ENCODE measurements at places on chromosomes 11 and 22. TPM values are rescaled to one million over a fixed set of nuclear protein-coding genes. Genes with fewer than 3 reads are reported as not detected.

DNA sequence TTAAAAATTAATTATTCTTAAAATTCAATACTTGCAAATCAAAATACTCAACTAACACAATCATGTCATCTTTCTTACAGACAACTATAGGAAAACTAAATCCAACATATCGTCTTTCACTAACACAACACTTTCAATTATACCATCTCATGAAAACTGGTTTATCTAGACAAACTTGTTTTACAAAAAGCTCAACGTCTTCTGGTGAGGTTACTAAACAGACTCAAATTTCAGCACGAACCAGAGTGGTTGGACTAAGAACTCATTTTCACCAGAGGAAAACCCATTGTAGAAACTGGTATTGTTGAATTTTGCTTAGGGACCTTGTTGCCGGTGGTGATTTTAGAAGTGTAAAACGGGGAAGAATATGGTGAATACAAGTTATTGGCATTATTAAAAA is 52.2 kb downstream of the NUP98 start:
- DNase-seq = no peak

- DNase-seq = no peak
Measured at GRCh38 chr11:46601129-46601528, 7.3 kb upstream of the AMBRA1 start.

Gene STT3A
- 239 TPM for polyA plus RNA-seq

Gene TMEM45B
- polyA plus RNA-seq = not detected

Gene RFPL1
- not detected for polyA plus RNA-seq

GRCh38 chr22:35394011-35394312 is 6.0 kb upstream of the MCM5 start:
- peak; percentile 78 for DNase-seq

DNA sequence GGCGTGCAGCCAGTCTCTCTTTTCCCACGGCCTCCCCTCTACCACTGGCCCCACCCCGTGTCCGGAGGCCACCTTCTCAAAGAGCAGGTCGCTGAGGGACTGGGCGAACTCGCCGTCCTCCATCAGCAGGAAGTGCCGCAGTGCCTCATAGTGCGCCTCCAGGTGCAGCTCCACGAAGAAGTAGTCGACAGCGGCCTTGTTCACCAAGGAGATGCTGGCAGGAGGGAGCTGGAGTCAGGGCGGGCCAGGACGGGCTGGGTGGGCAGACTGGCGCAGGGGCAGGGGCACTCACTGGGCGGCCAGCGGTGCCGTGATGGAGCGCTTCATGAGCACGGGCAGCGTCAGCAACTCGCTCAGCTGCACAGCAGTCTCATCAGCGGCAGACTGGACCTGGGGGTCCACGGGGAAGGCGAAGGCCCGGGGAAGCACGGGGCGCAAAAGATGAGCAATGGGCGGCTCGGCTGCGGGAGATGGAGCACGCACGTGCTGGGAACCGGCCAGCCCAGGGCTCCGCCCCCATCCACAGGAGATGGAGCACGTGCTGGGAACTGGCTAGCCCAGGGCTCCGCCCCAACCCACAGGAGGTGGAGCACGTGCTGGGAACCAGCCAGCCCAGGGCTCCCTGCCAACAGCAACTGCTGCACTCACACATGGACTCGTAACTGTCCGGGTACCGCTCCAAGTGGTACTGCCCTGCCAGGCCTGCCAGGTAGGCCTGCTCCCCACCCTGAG is 18.4 kb downstream of the SELENOO start:
- DNase-seq = peak; percentile 95

Gene APOBEC3F
- 7.4 TPM for polyA plus RNA-seq

DNA sequence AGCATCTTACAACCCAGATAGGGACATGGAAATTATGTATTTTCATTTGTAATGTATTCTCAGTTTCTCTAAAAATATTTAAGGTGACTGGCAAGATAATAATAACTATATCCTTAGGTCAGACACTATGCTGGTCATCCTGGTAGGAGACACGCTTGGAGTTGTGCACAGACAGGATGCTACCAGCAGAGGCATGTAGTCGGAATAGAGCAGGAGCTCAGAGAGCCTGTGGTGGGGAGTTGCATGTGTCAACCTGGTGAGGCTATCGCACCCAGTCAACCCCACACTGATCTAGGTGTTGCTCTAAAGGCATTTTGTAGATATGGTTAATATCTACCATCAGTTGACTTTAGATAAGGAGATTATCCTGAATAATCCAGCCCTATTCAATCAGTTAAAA is 318.5 kb downstream of the MIAT start:
- no peak for DNase-seq

DNA sequence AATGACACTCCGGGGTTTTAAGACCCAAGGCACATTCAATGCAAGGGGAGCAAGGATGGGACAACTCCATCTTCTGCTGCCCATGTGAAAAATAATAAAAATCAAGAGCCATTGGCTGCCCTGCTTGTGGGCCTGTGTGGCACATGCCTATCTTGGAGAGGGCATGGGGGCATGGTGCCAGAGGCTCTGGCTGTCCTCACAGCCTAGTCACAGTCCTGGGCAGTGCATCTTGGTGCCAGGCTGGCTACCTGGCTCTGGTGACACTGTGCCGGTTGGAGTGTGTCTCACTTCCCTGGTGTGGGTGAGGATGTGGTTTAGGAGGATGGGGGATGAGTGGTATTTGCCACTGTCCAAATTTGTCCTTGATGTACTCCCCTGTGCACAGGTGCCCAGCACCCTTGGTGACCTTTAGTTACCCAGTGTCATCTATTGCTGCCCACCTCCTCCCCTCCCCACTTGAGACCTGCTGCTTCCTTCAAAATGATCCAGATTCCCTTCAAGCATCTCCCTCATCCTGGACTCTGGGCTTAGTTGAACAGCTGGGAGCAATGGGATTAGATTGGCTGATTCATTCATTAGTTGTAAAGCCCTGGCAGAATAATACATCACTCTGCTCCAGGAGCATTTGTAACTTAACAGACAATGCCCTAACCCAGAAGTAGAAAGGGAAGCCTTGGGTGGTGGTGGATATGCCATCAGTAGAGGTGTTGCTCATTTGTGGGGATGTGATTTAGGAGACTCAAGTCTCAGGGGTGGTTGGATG is 4.6 kb downstream of the TMEM86A start:
- no peak for DNase-seq

GRCh38 chr11:66974724-66975404 is at the start of gene C11orf86:
Gene C11orf86 (plus strand): TSS chr11:66975304. CDS start chr11:66975363, 59 bp downstream.
- DNase-seq = no peak

Gene APOA4
- polyA plus RNA-seq = 0.19 TPM

GRCh38 chr22:46934746-46935491 is 172.5 kb downstream of the TBC1D22A start:
- no peak for DNase-seq

Gene MS4A8
- 0.45 TPM for polyA plus RNA-seq

GRCh38 chr22:47801541-47802245 is 1039.2 kb downstream of the TBC1D22A start:
- DNase-seq = no peak

- DNase-seq = no peak
Measured at GRCh38 chr11:130325691-130326090, 11.0 kb upstream of the ZBTB44 start.

- no peak for DNase-seq
Measured at GRCh38 chr11:8269636-8270035, 6.0 kb upstream of the LMO1 start.

GRCh38 chr11:110428956-110429730 is 605 bp upstream of the FDX1 start:
- no peak for DNase-seq

Gene LRRC4C
- 0.78 TPM for polyA plus RNA-seq

- no peak for DNase-seq
Measured at GRCh38 chr11:65639623-65640482, 2.0 kb downstream of the SIPA1 start.

Gene ADAMTS8
- 1.8 TPM for polyA plus RNA-seq

Gene PATL1
- polyA plus RNA-seq = 16.2 TPM

- no peak for DNase-seq
Measured at GRCh38 chr11:120273432-120273831, 33.5 kb downstream of the POU2F3 start.

Gene MPZL2
- polyA plus RNA-seq = 5.7 TPM

DNA sequence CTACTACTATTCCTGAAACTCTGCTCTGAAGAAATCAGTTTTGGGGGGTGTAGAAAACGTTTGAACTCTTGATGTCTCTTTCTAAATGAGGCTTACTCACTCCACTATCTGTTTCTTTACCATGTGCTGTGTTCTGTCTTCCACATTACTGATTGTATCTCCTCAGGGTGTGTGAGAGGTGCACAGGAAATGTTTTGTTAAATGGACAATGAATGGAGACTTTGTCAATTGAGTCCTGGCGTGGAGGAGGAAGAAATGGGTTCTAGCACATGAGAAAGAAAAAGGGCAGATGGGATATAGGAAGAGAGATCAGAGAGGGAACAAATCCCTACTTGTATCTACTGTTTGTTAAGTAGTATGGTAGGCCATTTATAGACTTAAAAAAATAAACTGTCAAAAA is 577.1 kb upstream of the CCDC90B start:
- no peak for DNase-seq

Gene OSM
- 0.46 TPM for polyA plus RNA-seq

Gene GRK3
- polyA plus RNA-seq = 1.0 TPM

Gene SCGB1D2
- 0.53 TPM for polyA plus RNA-seq

- DNase-seq = no peak
Measured at GRCh38 chr11:66289548-66290329, 796 bp upstream of the YIF1A start.

Gene ELFN2
- polyA plus RNA-seq = 0.01 TPM

Measured in ovary (tissue), 10 donors.